ENCODE measurements at places on chromosomes 4 and X. TPM values are rescaled to one million over a fixed set of nuclear protein-coding genes. Genes with fewer than 3 reads are reported as not detected.

Gene SLIT2
- 1.2 TPM for total RNA-seq

Gene VCX3B
- not detected for total RNA-seq

Gene ARHGAP10
- 20.3 TPM for total RNA-seq

Gene ZXDA
- not detected for total RNA-seq

DNA sequence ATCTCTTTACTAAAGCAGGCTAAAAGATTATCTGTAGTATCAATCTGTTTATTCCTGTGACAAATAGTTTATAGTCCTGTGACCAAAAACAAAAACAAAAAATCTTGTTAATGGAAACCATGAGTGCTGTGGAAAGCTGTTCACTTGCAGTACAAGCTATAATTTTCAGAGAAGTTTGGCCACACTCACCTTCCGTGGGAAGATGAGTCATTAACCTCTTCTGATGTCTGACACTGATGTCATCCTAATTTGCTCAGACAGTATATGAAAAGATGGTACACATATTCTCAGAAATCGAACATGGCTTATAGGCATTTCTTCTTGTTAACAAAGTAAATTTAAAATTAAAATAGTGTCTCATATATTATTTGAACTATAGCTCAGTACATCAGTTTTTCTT lies 19.9 kb upstream of the ENPP6 start:
- no peak for DNase-seq

DNA sequence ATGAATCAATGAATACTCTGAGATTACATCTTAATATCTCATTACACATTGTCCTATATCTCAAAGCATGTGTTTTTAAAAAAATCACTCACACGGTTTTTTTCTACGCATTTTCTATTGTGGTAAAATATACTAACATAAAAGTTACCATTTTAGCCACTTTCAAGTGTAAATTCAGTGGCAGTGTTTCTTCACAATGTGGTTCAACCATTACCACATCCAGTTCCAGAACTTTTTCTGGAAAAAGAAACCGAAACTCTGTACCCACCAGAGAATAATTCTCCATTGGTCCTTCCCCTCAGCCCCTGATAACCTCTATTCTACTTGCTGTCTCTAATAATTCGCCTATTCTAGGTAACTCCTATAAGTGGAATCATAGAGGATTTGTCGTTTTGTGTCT lies 35.3 kb upstream of the ACSL1 start:
- DNase-seq = no peak

DNA sequence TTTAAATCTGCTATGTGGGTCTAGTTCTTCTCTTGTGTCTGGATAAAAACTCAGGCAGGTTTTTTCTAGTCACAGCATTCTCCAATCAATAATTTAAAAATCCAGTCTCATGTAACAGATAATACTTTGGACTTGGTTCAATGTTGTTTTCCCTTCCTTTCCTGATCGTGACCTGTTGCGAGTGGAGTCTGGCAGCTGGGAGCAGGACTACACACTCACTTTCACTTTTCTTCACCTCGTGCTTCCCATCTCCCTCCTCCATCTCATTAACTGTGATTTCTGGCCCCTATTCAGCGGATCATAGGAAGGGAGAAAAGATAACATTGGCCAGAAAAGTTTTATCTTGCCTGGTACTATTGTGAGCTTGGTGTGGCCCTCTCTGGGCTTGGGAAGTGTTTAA lies 96.6 kb upstream of the GATB start:
- DNase-seq = no peak

- no peak for DNase-seq
These were observed 4.3 kb downstream of the CCNA2 start for GRCh38 chr4:121819216-121819965.

DNA sequence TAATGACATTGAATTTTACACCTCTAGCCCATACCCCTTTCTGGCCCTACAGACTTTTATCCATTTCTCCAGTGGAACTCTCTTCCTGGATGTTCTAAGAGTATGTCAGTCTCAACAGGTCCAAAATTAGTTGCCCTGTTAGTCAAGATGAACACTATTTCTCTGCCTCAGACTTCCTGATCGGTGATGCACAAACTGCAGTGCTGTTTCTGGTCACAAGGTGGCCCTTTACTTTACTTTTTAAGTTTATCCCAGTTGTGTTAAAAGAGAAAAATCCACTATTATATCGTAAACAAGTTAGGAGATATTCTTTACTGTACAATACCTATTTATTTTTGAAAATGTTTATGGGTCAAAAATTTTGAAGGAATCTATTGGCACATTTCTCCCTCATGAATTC lies 13.1 kb downstream of the TCEAL7 start:
- DNase-seq = peak; percentile 24

DNA sequence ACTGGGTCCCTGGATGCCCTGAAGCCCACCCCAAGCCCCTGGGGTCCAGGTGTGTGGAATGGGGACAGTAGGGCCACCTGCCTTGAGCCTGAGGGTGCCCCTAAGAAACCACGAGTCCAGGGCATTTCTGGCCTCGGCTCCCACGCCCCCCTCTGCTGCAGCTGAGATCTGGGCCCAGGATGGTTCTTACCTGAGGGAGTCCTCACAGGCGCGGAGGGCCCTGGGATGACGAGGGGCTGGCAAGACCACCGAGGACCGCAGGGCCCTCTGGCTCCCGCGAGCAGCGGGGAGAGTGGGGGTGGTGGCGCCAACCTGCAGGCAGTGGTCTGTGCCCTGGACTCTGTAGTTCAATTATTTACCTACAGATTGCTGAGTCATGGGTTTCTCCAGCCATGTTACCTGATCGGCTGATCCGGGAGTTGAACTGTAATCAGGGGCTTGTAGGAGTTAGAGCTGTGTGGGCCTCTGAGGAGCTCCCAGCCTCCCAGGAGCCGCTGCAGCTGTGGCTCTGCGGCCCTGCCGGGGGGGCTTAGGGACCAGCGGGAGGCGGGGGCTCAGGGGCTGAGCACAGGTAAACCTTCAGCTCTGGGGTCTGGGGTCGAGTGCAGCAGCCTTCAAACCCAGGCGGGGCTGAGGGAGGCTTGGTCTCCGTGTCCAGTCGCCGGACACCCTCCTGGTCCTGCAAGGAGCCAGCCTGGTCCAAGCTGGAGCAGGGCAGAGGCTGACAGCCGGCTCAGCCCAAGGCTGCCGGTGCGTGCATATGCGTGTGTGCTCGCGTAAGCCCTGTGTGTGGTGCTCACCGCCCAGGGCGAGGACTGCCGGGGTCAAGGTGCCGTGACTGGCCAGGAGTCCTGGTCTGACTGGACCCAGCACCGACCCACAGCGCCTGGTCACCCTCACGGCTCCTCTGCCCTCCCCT lies at the start of gene SLC26A1:
SLC26A1 (minus strand) TSS at position 294 of the 919 bp plus-strand sequence. CDS start 1,701 bp downstream, outside the sequence.
- DNase-seq = no peak

GRCh38 chr4:144456196-144456595 lies 189.8 kb upstream of the HHIP start:
- no peak for DNase-seq

DNA sequence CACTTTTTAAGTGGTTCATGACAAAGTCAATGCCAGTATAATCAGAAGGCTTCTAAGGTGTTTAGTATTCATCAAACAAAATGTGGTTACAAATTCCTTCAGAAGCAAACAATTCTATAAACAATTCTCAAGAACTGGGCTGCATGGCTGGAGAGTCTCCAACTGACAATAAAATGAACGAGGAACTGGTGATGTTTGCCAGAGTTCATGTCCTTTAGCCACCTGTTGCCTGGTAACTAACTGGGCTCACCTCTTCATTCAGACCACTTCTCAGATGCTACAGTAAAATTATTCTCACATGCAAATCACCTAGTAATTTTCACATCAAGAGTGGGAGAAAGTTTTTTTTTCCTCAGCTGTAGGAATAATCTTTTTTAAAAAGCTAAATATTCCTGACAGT lies 53.3 kb downstream of the CAMK2D start:
- no peak for DNase-seq
